ENCODE measurements at places on chromosomes 2 and 18.

DNA sequence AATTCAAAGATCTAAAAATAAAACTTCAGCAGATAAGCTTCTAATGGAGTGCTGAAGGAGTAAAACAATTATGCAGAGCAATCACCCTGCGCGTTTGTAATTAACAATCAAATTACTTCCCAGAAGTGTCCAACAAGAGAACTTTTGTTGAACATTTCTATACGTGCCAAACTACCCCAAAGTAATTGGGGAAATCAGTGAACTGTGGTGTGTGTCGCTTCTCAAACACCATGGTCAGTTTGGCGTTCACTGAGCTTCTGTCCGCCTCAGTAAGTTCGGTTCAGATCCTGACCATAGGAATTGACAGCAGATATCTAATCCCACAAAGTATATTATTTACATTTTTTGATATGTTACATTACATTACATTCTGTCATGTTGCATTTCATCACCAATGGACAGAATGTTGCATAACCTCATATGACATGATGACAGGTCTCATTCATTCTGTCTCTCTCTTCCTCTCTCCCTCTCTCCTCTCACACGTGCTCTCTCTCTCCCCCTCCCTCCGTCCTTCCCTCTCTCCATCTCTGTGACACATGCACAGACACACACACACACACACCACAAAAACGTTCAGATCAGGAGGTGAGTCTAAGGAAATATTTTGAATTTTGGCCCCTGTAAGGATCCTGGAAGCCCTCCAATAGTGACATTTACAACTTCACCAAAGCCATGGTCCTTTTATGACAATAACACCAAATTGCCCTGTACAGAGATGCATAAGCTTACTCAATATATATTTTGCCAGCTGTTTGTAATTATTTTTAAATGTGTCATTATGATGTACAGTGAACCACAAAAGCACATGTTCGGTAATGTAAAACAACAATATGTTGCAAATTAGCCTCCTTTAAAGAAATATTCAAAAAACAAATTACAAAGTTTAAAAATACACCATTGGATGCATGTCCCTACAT lies 269.2 kb downstream of the FIGN start:
- no peak for DNase-seq

DNA sequence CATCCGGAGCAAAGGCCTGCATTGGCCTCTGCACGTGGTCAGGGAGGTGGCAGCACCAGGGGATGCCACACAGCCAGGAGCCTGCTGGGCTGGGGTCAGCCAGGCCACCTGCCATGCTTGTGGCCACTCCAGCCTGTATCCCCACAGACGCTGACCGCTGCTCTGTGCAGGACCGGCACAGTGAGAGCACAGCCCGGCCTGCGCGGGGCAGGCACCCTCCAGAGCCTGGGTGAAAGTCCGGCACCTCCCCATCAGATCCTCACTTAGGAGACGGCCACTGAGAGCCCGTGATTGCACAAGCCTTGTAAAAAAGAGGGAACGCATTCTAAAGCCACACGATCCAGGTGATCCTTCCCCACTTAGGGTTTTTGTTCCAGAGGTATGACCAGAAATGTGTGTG lies 42.2 kb downstream of the TWIST2 start:
- no peak for DNase-seq

DNA sequence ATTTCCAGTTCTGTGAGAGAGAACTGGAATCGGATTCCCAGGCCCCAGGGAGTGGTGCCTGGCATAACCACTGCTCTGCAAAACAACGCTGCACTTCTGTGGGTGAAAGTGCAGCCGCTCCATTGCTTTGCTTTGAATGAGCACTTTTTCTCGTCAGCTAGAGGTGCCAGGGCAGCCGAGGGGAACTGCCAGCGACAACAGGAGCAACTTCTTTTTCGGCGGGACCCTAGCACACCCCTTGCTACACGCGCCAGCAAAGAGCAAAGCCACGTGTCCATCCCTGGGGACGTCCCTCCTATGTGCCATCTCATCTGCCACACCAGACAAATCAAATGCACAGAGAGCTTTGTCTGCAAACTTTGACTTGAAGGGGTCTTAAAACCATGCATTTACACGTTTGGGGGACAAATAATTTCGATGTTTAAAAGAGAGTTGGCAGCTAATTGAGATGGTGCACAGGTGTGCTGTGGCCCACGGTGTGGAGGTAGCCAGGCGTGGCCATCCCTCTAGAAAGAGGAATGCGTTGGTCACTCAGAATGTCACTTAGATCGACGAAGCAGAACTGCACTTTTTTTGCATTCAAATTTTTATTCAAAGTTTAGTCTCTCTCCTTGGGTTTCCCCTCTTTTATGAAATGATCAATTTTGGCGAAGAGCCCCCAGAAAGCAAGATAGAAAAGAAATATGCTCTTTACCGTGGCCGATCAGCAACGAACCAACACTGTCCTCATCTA lies 151.8 kb downstream of the MBP start:
- no peak for DNase-seq

GRCh38 chr2:3476321-3476984 lies 42.9 kb downstream of the ADI1 start:
- DNase-seq, result no peak

DNA sequence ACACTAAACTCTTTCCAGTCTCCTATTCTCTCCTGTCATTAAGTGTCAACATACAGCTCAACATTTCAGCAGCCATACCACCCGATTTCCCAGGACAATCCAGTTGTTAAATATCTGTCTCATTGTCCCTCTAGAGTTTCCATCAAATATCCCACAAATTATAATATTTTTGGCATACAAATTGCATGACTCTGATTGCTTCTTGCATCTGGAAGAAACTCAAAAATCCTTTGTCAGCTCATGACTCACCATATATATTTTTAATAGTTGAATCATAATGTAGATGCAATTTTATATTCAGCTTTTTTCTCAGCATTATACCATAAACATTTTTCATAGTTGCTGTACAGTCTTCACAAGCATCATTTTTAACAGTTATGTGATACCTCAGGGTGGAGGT lies 7.2 kb downstream of the SLC30A3 start:
- no peak for DNase-seq

DNA sequence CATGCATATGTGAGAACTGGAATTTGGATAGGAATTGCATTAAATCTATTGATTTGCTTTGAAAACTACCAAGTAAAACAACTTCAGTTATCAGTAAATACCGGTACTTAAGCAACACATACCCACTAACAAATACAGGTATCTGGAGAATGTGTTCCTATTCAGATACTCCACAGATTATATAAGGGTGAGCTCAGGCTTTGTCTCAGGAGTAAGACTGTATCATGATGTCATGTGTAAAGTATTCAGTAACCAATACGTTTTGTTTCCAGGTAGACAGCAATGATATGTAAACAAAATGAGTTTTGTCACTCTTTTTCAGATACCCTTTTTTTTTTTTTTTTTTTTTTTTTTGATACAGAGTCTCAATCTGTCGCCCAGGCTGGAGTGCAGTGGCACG lies 74.8 kb downstream of the DSC3 start:
- no peak for DNase-seq

DNA sequence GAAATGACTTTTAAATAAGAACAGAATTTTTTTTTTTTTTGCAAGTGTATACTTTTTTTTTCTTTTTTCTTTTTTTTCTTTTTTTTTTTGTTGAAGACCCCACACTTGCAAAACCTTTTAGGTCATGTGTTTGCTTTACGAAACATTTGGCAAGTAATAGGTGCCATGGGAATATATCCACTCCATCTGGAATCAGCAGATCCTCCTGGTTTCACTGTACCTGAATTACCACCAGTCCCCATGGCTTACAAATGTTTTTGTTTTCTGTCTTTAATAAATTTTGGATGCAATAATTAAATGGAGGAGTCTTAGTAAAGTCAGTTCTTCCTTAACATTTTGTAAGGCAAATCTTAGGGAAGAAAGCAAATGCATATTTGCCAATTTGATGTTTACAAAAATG lies 559.7 kb upstream of the ZEB2 start:
- DNase-seq, result no peak

DNA sequence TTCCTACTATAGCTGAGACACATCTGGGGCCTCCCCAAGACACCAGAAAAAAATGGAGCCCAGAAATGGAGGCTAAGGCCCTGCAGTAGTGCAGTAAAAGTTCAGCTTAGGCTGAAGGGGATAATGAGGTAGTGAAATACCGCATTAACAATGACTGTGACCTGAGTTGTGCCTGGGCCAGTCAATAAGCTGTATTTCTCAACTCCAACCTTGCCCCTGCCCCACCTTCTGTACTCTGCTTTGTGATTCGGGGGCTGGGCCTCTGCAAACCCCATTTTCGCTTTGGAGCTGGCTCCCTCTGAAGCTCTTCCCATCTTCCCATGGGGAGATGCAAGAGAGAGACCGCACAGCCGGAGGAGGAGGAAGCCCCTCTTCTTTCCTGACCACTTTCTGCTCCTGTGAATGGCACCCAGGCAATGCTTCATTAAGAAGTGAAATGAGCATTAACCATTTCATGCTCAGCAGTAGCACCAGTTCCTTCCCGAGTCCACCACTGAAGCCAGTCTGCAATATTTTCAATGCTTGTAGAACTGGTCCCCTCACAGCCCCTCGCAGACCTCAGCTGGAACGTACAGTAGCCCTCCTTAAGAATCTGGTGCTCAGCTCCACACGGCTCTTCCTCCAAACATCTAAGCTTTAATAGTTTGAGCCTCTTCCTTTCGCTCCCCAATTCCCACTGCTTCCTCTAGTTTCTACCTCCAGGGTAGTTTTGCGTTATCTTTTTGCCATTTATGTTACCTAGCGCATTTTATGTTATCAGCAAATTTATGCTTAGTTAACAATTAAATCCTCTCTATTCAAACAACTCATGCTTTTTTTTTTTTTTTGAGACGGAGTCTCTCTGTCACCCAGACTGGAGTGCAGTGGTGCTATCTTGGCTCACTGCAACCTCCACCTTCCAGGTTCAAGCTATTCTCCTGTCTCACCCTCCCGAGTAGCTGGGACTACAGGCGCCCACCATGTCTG lies 32.6 kb upstream of the SCYGR1 start:
- DNase-seq, result no peak

DNA sequence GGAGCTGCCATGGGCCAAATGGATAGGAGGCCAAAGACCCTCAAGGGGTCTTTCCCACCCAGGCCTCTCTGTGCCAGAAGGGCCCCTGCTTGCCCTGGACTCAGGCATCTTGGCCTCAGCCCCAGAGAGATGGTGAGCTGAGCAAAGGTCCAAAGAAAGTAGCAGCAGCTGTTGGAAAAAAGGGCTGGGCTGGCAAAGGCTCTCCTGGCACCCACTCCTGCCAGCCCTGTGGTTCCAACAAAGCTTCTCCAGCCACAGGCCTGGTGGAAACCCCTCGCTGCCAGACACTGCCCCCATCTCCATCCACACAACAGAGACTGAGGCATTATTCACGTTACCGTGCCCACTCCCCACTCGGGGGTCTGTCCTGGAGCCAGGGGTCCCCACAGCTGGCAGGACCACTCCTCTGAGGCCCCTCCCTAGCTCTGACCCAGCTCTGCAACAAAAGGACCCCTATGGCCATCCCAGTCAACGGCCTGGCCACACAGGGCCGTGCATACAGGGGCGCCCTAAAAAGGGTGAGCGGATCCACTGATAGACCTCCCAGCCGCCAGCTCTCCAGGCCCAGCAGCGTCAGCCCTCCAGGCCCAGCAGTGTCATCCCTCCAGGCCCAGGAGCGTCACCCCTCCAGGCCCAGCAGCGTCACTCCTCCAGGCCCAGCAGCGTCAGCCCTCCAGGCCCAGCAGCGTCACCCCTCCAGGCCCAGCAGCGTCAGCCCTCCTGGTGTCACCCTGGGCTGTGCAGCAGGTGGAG lies 10.1 kb downstream of the BIN1 start:
- peak; percentile 0 for DNase-seq

DNA sequence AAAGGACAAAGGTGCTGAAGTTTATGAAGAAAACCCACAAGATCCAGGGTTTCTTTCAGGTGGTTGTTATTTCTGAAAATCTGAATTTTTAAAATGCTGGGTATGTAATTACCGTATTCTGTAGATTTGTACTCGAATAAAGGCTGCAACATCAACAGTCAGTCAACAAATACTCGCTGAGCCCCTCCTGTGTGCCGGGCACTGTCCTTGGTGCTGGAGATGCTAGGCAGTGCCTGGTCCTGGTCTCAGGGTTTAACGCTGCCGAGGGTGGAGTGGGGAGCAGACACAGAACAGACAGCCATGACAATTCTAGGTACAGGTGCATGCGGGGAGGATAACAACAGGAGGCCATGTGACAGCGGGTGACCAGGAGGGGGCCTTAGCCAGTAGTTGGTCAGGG lies 27.2 kb upstream of the PDIA6 start:
- no peak for DNase-seq

GRCh38 chr18:80176334-80177073 lies 67.4 kb downstream of the ADNP2 start:
- DNase-seq, result no peak
